ENCODE measurements at places on chromosomes 2 and 18. TPM values are rescaled to one million over a fixed set of nuclear protein-coding genes. Genes with fewer than 3 reads are reported as not detected.

GRCh38 chr2:11270891-11271290, 73.5 kb downstream of the ROCK2 start:
- DNase-seq = peak; percentile 11

- DNase-seq = no peak
Observed at GRCh38 chr2:98281607-98282006, 64.6 kb upstream of the CNGA3 start.

DNA sequence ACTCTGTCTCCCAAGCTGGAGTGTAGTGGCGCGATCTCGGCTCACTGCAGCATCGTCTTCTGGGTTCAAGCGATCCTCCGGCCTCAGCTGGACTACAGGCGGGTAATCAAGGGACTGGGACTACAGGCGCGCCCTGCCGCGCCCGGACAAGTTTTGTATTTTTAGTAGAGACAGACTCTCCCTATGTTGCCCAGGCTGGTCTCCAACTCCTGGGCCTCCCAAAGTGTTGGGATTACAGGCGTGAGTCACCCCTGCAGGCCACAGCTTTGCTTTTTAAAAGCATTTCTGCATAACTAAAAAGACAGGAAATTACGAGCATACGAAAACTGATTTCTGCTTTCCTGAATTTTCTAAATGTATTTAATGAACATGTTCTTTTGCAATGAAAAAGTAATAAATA, 916 bp upstream of the OSBPL1A start:
- no peak for DNase-seq

DNA sequence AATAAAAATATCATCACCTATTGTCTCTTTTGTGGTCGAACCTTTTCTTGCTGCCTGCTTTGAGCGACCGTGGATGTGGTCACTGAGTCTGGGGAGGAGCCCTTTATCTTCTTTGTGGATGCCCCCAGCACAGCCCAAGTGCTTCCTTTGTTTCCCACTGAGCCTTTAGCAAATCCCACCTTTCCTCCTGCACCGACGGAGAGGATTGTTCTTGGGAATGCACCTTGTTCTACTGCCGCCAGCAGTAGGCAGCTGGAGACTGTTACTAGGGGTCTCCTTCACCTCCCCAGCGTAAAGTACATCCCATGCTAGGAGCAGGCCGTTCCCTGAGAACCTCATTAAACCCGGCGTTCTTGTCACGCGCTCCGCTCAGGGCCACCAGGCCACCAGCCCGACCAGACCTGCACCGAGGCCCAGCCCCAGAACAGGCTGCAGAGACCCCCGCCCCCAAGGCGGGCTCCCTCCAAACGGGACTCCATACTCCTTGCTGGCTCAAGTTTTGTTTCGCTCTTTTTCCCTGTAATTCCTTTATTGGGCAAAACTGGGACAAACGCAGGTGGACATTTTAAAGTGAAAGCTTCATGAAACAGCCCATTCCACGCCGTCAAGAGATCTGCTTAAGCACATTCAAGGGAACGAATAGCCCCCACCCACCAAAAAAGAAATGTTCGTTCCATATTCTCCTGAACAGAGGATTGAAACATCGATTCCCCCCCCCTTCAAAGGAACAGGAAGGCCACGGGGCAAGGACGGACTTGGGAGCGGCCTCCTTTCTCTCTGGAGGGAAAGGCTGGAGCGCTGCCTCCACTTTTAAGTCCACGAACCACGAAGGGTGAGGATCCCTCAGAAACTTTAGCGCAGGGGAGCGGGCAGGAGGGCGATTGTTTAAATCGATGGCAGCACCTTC, 1.1 kb upstream of the MAT2A start:
- peak; percentile 70 for DNase-seq

DNA sequence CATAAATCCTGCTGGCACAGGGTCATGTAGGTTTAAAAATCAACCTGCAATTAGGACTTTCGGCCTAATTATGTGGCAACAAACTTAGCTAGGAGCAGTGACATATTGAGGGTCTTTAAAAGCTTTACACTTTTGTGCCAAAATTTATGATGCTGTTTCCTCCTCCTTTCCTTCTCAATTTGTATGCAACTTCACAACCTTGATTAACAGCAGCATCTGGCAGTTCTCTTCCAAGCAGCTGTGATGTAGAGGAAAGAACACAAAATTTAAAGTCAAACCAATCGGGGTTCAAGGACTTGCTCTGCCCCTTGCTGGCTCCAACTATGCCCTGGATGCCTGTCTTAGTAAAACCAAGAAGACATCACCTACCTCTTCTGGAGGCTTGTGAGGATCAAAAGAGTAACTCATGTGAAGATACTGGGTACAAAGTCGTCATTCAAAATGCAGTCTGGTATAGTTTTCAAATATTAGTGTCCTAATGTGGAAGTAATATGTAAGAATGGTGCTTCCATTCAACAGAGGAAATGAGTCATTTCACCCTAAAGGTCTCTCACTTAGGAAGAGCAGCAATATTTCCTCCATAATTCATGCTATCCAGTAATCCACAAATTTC, 94.7 kb downstream of the ANKRD44 start:
- DNase-seq = no peak

DNA sequence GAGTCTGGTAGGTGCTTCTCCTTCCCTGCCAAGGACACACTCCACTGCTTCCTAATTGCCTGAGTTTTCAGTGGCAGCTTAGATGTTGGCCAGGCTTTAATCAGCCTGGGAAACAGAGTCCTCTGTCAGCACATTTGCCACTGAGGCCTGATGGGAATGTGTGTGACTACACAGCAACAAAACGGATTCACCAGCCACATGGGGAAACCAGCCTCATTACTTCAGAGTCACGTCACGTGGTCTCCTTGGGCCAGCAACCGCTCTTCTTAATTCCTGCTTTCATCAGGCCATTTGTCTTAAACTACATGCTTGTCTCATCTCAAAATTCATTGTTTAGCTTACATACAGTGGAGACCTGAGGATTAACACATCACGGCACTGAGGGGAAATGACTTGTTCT, 93.9 kb upstream of the LTBP1 start:
- no peak for DNase-seq

Gene CDKL4
- not detected for polyA plus RNA-seq

Gene RIT2
- polyA plus RNA-seq = not detected

Gene WIPF1
- polyA plus RNA-seq = 2.5 TPM

Gene PHLPP1
- 2.6 TPM for polyA plus RNA-seq

GRCh38 chr2:200125444-200126284, 170.3 kb downstream of the MAIP1 start:
- no peak for DNase-seq

GRCh38 chr2:235908826-235909225, 259.4 kb downstream of the GBX2 start:
- no peak for DNase-seq

Gene KCNK3
- not detected for polyA plus RNA-seq

DNA sequence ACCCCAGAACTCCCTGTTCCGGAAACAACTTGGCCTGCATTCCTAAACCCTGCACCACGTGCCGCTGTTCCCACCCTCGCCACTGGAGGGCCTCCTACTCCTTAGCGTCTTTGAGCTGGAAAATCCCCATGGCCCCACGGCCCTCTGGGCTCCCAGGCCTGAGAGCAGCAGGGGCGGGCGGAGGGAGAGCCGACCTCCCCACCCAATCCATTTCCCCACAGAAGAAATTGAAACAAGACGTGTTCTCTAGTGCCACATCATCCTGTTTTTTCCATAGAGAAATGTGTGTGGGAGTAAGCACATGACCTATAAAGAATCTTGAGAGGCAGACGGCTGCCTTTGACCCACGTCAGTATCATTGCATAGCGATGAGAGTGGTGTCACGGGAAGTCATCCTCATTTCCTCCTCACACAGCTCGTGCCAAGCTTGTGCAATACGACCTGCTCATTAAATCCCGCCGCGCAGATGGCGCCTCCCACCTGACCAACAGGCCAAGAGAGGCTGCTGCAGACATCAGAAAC, 79.2 kb downstream of the LAMA1 start:
- DNase-seq = peak; percentile 52

Gene ZBTB7C
- polyA plus RNA-seq = not detected

DNA sequence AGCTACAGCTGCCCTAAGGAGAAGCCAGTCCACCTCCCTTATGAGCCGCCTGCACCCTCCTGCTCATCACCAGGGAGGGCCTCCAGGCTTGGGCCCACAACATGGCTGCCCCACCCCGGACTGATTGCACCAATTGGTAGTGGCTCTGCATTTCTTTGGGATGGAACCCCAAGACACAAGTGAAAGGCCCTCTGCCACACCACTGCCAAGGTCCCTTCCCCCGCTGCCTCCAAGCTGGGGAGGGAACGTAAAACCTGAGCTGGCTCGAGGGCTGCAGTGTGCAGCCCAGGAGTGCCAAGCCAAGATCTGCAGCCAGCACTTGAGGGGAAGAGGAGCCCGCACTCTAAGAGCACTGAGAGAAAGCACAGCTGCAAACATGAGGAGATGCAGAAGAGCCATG, 97.3 kb downstream of the EFEMP1 start:
- no peak for DNase-seq

DNA sequence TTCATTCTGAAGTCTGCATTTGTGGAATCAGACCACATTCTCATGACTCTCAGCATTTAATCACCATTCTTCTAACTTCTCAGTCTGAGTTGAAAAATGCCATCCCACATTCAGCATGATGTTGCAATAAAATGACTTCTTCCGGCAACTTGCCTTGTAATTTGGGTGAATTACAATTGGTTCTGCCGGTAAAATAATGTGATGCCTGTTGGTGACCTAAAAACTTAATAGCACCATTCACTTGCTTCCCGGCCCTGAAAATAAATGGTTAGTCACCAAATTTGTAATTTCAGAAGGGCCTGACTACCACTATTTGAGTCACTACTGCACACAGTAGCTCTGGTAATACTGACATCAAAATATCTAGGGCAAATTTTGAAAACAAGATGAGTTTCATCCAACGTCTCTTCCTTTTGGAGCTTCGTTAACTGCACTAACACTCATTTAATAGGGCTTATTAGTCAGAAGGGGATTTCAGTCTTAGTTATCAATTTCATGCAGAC, 637.1 kb upstream of the CHAC2 start:
- DNase-seq = no peak

Gene CEBPZOS
- 62.4 TPM for polyA plus RNA-seq

GRCh38 chr2:88053934-88054781, 1.4 kb downstream of the KRCC1 start:
- DNase-seq = no peak

- DNase-seq = no peak
Observed at GRCh38 chr2:18077231-18077630, 198.8 kb downstream of the KCNS3 start.

DNA sequence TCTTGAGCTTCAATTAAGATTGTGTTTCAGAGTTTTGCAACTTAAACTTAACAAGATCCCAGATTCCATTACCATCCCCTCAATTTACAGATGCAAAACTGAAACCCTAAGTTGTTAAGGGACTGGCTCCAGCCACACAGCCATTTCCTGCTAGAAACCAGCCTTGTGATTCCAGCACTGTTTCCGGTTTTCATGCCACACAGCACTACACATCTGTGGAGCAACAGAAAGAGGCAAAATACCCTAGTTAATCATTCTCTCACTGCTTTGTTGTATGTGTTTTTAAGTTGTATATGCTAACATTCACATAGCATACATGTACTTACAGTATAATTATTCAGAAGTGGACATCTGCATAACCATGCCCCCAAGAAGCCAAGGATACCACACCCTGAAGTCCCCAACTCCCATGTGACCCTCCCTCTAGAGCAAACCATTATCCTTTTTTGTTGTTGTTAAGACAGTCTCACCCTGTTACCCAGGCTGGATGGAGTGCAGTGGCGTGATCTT, 87.4 kb downstream of the MYO5B start:
- no peak for DNase-seq

GRCh38 chr2:68662466-68662865, 19.1 kb downstream of the PROKR1 start:
- no peak for DNase-seq

Data from K562 (cell line).